Nephron progenitor cell (in vitro differentiated cells): ENCODE measurements at places on chromosomes 11 and 22.

GRCh38 chr22:38289583-38290082, 16.8 kb upstream of the TMEM184B start:
- no peaks in the 10 kb centered on the region for H3K27me3 ChIP-seq
- H3K4me1 ChIP-seq, result peaks cover 18% of the 10 kb centered on the region
- DNase-seq, result no peak
- no peak overlapping the region for H3K4me3 ChIP-seq
- H3K27ac ChIP-seq, result peak overlapping the region; percentile 97

DNA sequence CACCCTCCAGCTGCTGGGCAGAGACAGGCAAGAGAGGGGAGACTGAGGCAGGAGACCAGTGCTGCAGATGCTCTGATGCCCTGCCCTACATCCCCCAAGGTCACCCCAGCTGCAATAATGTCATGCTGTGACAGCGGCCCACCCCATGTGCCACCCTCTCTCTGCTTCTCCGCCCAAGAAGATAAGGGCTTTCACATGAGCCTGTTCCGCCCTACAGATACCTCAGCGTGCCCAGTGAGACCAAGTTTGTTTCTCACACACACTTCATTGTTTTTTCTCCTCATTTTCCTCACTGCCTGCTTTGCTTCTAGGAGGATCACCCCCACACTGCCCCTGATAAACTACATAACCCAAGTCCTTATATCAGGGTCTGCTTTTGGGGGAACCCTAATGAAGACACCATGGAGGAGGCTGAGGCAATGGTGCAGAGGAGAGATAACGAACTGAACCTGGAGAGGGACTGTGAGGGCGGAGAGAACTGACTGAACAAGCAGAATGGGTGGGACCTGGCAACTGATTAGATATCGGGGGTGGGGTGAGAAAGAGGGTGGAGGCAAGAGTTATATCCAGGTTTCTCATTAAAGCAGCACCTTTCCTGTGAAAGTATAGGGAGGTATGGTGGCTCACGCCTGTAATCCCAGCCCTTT, 37.5 kb upstream of the TSKU start:
- no peaks in the 10 kb centered on the region for H3K27me3 ChIP-seq
- peaks cover 53% of the 10 kb centered on the region for H3K4me1 ChIP-seq
- H3K27ac ChIP-seq, result peak overlapping the region; percentile 41
- no peak overlapping the region for H3K4me3 ChIP-seq
- H3K36me3 ChIP-seq, result no peaks in the 10 kb centered on the region

- H3K4me3 ChIP-seq, result no peak overlapping the region
- H3K4me1 ChIP-seq, result peaks cover 90% of the 10 kb centered on the region
- no peaks in the 10 kb centered on the region for H3K36me3 ChIP-seq
- no peak for DNase-seq
These were observed 33.7 kb downstream of the DAGLA start for GRCh38 chr11:61713906-61714305.

GRCh38 chr22:19663821-19664355, 50.4 kb upstream of the SEPTIN5 start:
- peak; percentile 43 for DNase-seq
- H3K27me3 ChIP-seq, result peaks cover 25% of the 10 kb centered on the region
- H3K36me3 ChIP-seq, result no peaks in the 10 kb centered on the region
- no peak overlapping the region for H3K4me3 ChIP-seq

- no peak overlapping the region for H3K4me3 ChIP-seq
- no peak overlapping the region for H3K27ac ChIP-seq
- peaks cover 47% of the 10 kb centered on the region for H3K4me1 ChIP-seq
- peaks cover 13% of the 10 kb centered on the region for H3K36me3 ChIP-seq
- DNase-seq, result no peak
These were observed 88.5 kb downstream of the ALX4 start for GRCh38 chr11:44221456-44221855.

GRCh38 chr11:68970921-68971636, 9.7 kb downstream of the MRGPRD start:
- peaks cover 10% of the 10 kb centered on the region for H3K27me3 ChIP-seq
- no peaks in the 10 kb centered on the region for H3K4me1 ChIP-seq
- no peaks in the 10 kb centered on the region for H3K36me3 ChIP-seq

DNA sequence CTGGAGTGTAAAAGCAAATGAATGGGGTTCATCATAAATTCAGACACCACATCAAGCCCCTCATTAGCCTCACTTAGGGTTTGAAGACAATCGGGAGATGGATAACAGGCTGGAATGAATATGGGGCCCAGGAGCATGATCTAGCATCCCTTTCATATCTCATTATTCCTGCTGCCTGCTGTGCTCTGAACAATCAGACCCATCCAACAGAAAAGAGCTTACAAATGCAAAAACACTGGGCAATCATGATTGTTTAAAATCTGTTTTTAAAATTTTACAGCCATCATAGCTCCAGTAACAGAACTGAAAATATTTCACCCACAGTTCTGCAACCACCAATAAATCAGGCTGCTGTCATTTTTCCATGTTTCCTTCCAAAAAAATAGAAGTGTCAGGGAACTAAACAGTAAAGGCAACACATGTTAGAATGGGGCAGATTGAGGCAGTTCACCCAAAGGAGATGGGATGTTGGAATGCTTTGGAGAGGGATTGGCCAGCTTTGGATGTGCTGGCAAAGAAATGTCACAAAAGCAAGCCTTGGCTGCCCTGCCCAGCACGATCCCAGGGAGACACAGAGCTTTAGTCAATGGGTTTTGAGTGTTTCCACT, 47.8 kb upstream of the BMAL1 start:
- H3K27me3 ChIP-seq, result peaks cover 13% of the 10 kb centered on the region
- H3K4me1 ChIP-seq, result peaks cover 18% of the 10 kb centered on the region
- no peak overlapping the region for H3K27ac ChIP-seq
- H3K36me3 ChIP-seq, result no peaks in the 10 kb centered on the region
- DNase-seq, result no peak

DNA sequence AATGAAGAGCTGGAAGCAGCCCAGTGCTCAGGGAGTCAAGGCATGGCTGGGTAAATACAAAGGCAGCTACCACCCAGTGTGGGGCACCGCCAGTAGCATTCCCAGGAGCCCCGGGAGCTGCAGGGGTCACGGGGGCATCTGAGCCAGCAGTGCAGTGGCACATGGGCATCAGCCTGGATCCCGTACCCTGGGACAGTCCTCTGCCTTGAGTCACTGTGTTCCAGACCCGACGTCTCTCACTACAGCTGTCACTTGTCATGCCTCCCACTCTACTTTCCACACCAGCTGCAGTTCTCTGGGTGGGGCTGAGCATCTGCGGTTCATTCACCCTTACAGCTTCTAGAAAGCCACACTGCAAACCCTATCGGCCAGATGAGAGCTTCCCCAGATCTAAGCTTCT, 29.6 kb downstream of the DHCR7 start:
- H3K36me3 ChIP-seq, result no peaks in the 10 kb centered on the region
- H3K27me3 ChIP-seq, result peaks cover 18% of the 10 kb centered on the region
- no peak for DNase-seq
- no peaks in the 10 kb centered on the region for H3K4me1 ChIP-seq

DNA sequence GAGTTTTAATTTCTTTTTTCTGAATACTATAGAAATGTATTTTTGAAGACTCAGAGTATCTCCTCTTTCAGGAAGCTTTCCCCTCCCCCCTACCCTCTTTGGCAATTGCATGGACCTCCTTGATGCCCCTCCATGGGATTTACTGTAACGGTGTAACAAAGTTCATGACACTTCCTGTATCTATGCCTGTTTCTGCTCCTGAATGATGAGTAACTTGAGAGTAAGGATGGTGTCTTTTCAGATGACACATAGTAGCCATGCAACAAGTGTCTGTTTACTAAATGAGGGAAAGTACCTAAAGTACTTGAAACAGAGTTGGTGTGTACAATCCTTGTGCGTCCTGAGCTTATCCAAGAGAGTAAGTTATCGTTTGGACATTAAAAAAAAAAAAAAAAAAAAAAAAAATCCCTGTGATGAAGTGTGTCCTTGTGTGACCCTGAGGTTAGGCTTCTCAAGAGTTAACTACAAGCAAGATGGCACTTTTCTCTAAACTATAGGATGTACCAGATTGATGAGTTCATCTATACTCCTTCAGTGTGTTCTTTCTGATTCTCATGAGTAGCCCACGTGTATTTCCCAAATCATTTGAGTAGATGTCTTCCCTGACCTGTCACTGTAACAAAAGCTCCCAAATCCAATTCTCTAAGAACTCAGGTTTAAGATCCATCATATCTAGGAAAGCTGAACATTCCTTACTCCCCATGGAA, 7.4 kb downstream of the ETS1 start:
- H3K36me3 ChIP-seq, result peaks cover 8% of the 10 kb centered on the region
- peaks cover 72% of the 10 kb centered on the region for H3K4me1 ChIP-seq
- no peak overlapping the region for H3K27ac ChIP-seq
- DNase-seq, result no peak
- peaks cover 35% of the 10 kb centered on the region for H3K27me3 ChIP-seq

DNA sequence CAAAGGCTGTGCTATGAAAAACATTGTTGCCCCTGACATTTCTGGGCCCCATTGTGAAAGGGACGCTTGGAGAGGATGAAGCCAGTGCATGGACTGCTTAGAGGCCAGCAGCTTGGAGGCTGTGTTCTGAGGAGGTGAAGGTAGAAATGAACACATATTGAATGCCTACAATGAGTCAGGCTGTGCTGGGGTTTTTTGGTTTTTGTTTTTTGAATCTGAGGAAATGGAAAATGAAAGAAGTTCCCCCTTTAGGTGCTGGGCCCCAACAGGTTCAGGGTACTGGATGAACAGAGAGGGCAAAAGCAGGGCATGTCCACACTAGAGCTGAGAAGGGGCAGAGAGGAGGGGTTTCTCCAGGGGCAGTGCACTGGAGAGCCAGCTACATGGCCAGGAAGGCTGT, 166.1 kb upstream of the API5 start:
- peaks cover 16% of the 10 kb centered on the region for H3K27me3 ChIP-seq
- no peak overlapping the region for H3K4me3 ChIP-seq
- H3K36me3 ChIP-seq, result no peaks in the 10 kb centered on the region

DNA sequence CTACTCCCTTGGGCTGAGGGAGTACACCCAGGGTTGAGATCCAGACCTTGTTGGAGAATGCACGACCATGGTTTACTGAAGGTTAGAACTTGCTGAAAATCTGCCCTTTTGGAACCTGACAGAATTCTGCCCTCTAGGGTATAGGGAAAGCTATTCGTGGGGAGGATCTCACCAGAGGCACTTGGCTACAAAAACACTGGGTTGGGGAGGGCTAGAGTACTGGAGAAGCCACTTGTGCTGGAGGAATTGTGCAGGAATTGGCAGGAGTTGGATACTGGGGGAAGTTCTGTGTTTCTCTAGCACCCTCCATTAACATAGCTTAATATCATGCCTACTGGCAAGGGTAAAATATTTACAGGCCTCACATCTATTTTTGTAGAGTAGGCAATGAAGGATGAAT, 55.8 kb downstream of the PPME1 start:
- no peaks in the 10 kb centered on the region for H3K27me3 ChIP-seq
- no peaks in the 10 kb centered on the region for H3K4me1 ChIP-seq
- no peak for DNase-seq
- no peak overlapping the region for H3K27ac ChIP-seq
- no peak overlapping the region for H3K4me3 ChIP-seq
- H3K36me3 ChIP-seq, result peaks cover 46% of the 10 kb centered on the region

GRCh38 chr11:64888729-64889511, 10.5 kb upstream of the EHD1 start:
- peaks cover 7% of the 10 kb centered on the region for H3K27me3 ChIP-seq
- peak overlapping the region; percentile 98 for H3K27ac ChIP-seq
- no peak for DNase-seq
- no peaks in the 10 kb centered on the region for H3K36me3 ChIP-seq
- peak overlapping the region; percentile 8 for H3K4me3 ChIP-seq
- peaks cover 52% of the 10 kb centered on the region for H3K4me1 ChIP-seq

GRCh38 chr11:57336111-57336666, 497 bp upstream of the SSRP1 start:
- H3K36me3 ChIP-seq, result peaks cover 29% of the 10 kb centered on the region
- H3K27me3 ChIP-seq, result no peaks in the 10 kb centered on the region
- no peak for DNase-seq
- peak overlapping the region; percentile 95 for H3K27ac ChIP-seq

- no peaks in the 10 kb centered on the region for H3K27me3 ChIP-seq
- H3K4me3 ChIP-seq, result no peak overlapping the region
- no peak overlapping the region for H3K27ac ChIP-seq
- no peaks in the 10 kb centered on the region for H3K4me1 ChIP-seq
- H3K36me3 ChIP-seq, result no peaks in the 10 kb centered on the region
These were observed 35.2 kb downstream of the BTG4 start for GRCh38 chr11:111476956-111477355.

- peaks cover 3% of the 10 kb centered on the region for H3K27me3 ChIP-seq
- H3K4me3 ChIP-seq, result no peak overlapping the region
- DNase-seq, result no peak
- peaks cover 8% of the 10 kb centered on the region for H3K36me3 ChIP-seq
These were observed 82.3 kb upstream of the PHOX2A start for GRCh38 chr11:72326151-72326848.

GRCh38 chr22:29387921-29388758, at the start of gene AP1B1:
Gene AP1B1 (minus strand): TSS chr22:29388570. CDS start chr22:29367243, 21,327 bp downstream.
- H3K4me1 ChIP-seq, result peaks cover 26% of the 10 kb centered on the region
- DNase-seq, result peak; percentile 95
- H3K36me3 ChIP-seq, result peaks cover 7% of the 10 kb centered on the region

- DNase-seq, result no peak
- no peak overlapping the region for H3K4me3 ChIP-seq
- peaks cover 60% of the 10 kb centered on the region for H3K4me1 ChIP-seq
- no peak overlapping the region for H3K27ac ChIP-seq
These were observed 77.3 kb upstream of the ARFGAP3 start for GRCh38 chr22:42934338-42934737.

DNA sequence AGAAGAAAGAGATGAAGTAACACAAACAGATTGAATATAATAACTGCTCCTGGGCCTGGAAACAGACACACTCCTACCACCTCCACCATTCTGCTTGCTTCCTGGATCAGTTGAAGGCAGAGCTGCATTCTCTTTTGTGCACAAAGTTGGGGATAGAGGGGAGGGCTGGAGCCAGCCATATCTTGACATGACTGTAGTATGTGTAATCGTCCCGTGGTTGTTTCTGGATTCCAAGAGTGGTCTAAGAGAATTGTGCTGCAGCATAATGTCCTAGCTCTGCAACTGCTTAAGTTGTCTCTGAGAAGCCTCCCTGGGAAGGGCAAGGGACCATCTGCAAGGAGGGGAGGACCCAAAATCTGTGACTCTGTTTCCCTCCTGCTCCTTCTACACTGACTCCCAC, 3.2 kb downstream of the CRY2 start:
- peaks cover 20% of the 10 kb centered on the region for H3K27me3 ChIP-seq
- H3K36me3 ChIP-seq, result no peaks in the 10 kb centered on the region
- peaks cover 24% of the 10 kb centered on the region for H3K4me1 ChIP-seq
- no peak overlapping the region for H3K27ac ChIP-seq
